ENCODE measurements at places on chromosomes 3 and 15.

- no peak for DNase-seq
Measured at GRCh38 chr3:175257123-175257522, 398.0 kb downstream of the NAALADL2 start.

DNA sequence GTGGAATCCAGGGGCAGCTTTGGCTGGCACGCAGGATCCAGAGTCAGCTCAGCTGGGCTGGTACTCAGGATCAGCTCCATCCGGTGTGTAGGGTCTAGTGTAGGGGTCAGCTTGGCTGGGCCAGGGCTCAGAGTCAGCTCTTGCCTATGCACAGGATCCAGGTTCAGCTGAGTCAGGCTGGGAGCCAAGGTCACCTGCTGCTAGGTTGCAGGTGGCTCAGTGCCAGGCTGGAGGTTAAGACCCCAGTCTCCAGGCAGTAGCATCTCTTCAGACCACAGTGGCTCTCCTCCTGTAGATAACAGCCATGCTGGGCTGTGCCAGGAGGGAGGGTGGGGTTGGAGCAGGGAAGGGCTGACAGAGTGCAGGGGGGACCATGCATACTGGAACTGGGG is 1.8 kb downstream of the HYAL3 start:
- no peak for DNase-seq

GRCh38 chr3:4957978-4958377 is 21.3 kb upstream of the BHLHE40 start:
- DNase-seq = no peak

DNA sequence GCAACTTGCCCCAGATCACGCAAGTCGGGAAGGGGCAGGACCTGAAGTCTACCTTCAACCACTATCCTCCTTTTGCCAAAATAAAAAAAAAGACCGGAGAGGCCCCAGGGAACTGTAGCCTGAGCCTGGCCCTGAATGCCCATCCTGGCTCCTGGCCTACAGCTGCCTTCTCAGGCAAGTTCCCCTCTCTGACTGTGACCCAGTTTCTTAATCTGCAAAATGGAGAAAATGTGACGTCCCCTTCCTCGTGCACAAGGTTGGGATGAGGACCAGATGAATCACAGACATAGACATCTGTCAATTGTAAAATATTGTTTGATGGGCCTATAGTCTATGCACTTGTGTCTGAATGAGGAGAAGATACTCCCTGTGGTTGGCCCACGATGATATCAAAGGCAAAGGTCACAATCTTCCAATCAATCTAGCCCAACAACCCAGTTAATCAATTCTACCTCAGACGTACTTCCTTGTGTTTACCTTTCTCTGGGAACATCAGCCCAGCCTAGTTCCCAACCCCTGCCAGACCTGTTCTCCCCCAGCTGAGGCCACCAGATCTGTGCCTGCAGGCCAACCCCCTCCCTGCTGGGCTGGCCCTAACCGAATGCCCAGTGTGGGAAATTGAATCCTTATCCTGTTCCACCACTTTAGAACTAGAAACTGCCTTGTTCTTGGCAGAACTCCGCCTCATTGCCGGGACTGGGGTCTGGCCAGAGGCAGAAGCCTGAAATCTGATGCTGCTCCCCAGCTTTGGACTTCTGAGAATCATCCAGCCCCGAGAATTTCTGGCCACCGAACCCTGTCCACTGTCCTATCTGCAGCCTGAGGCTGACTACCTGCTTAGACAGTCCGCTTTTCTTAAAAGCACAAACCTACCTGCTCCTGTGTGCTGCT is 101.8 kb upstream of the LIPC start:
- DNase-seq = no peak

- DNase-seq = no peak
Measured at GRCh38 chr3:73041537-73041936, 19.9 kb upstream of the EBLN2 start.
